Dermis microvascular lymphatic vessel endothelial cell (primary cell): ENCODE measurements at places on chromosomes 12 and 14. TPM values are rescaled to one million over a fixed set of nuclear protein-coding genes. Genes with fewer than 3 reads are reported as not detected.

Gene KIF5A
- under 0.01 TPM in 2 replicates for total RNA-seq

Gene MGST1
- total RNA-seq, result 9.7 and 19.4 TPM in 2 replicates

Gene CLEC4C
- not detected in 2 replicates for total RNA-seq

Gene DLK1
- not detected in 2 replicates for total RNA-seq

Gene SAMD4A
- 20.8 and 32.2 TPM in 2 replicates for total RNA-seq

Gene HPD
- not detected in 2 replicates for total RNA-seq

Gene COQ10A
- 6.0 and 10.0 TPM in 2 replicates for total RNA-seq

Gene GPR84
- not detected in 2 replicates for total RNA-seq

Gene RBP5
- 0.26 and 0.38 TPM in 2 replicates for total RNA-seq

Gene DNM1L
- 68.1 and 69.3 TPM in 2 replicates for total RNA-seq

Gene DDN
- under 0.01 and 0.13 TPM in 2 replicates for total RNA-seq

Gene TPI1
- total RNA-seq, result 778 and 977 TPM in 2 replicates

Gene FAM161B
- 1.2 and 2.4 TPM in 2 replicates for total RNA-seq

Gene RIC8B
- total RNA-seq, result 8.2 and 10.6 TPM in 2 replicates

Gene RFX4
- total RNA-seq, result not detected in 2 replicates

Gene GUCY2C
- total RNA-seq, result not detected in 2 replicates

Gene KRT82
- total RNA-seq, result not detected in 2 replicates

Gene CIDEB
- 1.5 and 2.4 TPM in 2 replicates for total RNA-seq

Gene CPNE6
- not detected in 2 replicates for total RNA-seq

Gene KRT3
- not detected in 2 replicates for total RNA-seq

Gene GDF3
- total RNA-seq, result 0.51 and 1.0 TPM in 2 replicates

Gene REM2
- total RNA-seq, result under 0.01 TPM in 1 of 2 replicates, not detected in the other

Gene ISCU
- total RNA-seq, result 50.7 and 67.9 TPM in 2 replicates

Gene CMKLR1
- total RNA-seq, result under 0.01 and 0.13 TPM in 2 replicates

Gene C12orf50
- under 0.01 TPM in 1 of 2 replicates, not detected in the other for total RNA-seq

Gene CKAP4
- 36.2 and 55.9 TPM in 2 replicates for total RNA-seq

Gene RIMBP2
- total RNA-seq, result not detected in 2 replicates

Gene DHRS2
- total RNA-seq, result 1.7 and 2.0 TPM in 2 replicates

Gene SIX1
- total RNA-seq, result under 0.01 TPM in 1 of 2 replicates, not detected in the other

Gene NR4A1
- total RNA-seq, result 0.77 and 1.1 TPM in 2 replicates

Gene USP44
- 3.1 and 4.2 TPM in 2 replicates for total RNA-seq

Gene TMPRSS12
- not detected in 2 replicates for total RNA-seq

Gene KRT85
- not detected in 2 replicates for total RNA-seq

Gene VRTN
- not detected in 2 replicates for total RNA-seq

Gene GOLGA5
- total RNA-seq, result 22.9 and 27.4 TPM in 2 replicates

Gene NTF3
- total RNA-seq, result not detected in 2 replicates

Gene DEGS2
- total RNA-seq, result 0.13 and 0.26 TPM in 2 replicates

Gene ABCD2
- total RNA-seq, result not detected in 2 replicates

Gene GSKIP
- total RNA-seq, result 21.6 and 23.3 TPM in 2 replicates

Gene ZDHHC22
- not detected in 2 replicates for total RNA-seq

Gene KLRC2
- not detected in 2 replicates for total RNA-seq

Gene AQP5
- under 0.01 TPM in 1 of 2 replicates, not detected in the other for total RNA-seq

Gene KRT77
- not detected in 2 replicates for total RNA-seq

Gene PTGDR
- not detected in 2 replicates for total RNA-seq

Gene MAP1LC3B2
- total RNA-seq, result 0.13 and 0.63 TPM in 2 replicates
